Mesothelial cell of epicardium (in vitro differentiated cells): ENCODE measurements at places on chromosomes 11 and 22.

DNA sequence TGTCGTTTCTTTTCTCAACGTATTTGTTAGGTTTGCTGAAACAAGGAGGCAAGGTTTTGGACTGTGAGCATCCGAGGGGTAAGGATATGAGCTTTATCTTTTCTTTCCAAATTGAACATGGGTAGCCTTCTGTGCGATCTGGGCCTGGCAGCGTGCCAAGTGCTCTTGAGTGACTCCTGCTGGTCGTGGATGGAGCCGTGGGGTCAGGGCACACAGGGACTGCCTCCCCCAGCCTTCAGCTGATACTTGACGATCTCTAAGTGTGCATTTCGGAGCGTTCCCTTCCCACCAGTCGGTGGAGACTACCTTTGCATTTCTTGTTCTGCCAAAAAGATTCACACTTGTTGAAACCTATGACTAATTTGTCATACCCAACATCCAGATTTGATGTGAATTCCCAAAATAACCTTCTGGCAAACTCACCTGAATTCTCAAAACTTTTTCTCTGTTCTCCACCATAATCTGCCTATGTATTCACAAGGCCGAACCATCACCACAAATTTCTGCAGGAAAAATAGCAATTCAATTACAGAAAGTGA, 40.1 kb upstream of the CLMP start:
- no peak for DNase-seq

DNA sequence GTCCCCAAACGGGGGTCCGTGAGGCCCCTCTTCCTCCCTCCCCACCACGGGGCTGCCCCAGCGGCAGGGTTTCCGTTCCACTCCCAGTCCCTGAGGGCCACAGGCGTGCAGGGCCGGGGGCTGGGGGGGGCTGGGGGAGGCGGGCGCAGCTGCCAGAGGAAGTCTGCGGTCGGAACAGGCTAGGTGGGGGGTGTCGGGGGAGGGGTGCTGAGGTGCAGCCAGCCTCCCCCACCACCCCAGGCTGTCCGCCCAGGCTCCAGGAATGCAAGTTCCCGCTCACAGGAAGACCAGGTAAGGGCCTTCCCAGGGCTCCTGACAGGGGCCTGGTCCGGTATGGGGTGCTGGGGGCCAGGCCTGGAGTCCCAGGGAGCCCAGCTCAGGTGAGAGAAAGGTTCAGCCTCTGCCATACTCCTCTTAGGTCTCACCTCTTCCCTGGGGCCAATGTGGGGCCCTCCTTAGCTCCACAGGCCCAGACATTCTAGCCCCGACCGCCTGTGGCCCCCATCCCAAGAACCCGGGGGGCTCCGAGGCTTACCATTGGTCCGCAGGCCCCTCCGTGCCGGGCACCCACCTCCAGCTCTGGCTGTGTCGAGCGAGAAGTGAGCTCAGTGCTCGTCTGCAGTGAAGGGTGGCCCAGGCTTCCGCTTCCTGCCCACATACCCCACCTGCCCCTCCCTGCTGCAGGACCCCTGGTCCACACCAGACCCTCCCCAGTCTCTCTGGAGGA, at the start of gene PTPRCAP:
Gene PTPRCAP, minus strand, starts transcription at position 601 of the 727 bp plus-strand sequence. Its CDS starts 63 bp downstream, at position 538.
- DNase-seq, result no peak

GRCh38 chr11:92625894-92626293, 343.6 kb upstream of the MTNR1B start:
- DNase-seq, result no peak

GRCh38 chr11:134957540-134958335, 545.7 kb upstream of the B3GAT1 start:
- DNase-seq, result peak; percentile 14

DNA sequence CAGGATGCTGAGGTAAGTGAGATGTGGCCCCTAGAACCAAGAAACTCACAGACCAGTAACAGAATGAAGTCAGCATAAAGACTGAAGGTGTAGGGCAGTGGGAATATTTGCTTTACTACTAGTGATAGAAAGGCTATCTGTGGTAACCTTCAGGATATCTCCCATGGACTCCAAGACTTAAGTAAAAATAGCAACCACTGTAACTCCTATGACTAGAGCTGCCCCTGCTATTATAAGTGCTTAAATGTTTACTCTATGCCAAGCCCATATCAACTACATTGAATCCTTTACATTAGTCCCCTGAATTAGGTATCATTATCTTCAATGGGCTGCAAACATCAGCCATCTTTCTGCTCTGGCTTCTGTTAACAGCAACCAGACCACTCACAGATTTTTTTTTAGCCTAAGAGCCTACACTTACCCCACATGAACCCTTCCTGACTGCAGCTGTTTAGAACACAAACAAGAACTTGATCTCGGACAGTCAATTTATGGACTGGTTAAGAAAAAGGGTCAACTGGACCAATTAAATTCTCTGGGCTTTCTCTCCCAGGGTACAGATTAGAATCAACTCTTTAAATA, 335.1 kb upstream of the API5 start:
- DNase-seq, result no peak

GRCh38 chr11:69055598-69056516, 7.1 kb downstream of the TPCN2 start:
- DNase-seq, result no peak

DNA sequence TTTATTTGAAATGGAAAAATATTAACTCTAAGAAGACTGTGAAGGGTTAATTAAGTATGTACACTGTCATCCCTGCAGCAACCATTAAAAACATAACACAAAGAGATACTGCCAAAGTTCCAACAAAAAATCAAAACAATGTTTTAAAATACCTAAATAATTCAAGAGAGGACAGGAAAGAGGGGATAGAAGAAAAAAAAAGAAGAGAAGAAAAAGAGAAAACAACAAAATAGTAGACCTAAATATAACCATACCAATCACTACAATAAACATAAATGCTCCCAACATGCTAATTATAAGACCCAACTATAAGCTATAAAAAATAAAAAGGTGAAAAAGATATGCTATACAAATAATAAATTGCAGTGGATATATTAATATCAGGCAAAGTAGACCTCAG, 20.1 kb downstream of the GNB1L start:
- no peak for DNase-seq

DNA sequence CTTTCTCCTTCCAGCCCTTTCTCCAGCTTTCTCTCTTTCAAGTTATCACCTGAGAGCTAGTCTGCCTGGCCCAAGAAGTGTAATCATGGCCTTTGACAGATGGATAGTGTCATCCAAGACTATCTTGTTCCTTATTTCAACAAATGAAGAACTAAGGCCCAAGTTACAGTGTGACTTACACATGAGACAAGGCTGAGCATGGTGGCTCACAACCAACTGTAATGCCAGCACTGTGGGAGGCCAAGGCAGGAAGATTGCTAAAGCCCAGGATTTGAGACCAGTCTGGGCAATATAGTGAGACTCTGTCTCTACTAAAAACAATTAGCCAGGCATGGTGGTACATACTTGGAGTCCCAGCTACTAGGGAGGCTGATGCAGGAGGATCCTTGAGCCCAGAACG, 3.7 kb upstream of the RANGAP1 start:
- no peak for DNase-seq

DNA sequence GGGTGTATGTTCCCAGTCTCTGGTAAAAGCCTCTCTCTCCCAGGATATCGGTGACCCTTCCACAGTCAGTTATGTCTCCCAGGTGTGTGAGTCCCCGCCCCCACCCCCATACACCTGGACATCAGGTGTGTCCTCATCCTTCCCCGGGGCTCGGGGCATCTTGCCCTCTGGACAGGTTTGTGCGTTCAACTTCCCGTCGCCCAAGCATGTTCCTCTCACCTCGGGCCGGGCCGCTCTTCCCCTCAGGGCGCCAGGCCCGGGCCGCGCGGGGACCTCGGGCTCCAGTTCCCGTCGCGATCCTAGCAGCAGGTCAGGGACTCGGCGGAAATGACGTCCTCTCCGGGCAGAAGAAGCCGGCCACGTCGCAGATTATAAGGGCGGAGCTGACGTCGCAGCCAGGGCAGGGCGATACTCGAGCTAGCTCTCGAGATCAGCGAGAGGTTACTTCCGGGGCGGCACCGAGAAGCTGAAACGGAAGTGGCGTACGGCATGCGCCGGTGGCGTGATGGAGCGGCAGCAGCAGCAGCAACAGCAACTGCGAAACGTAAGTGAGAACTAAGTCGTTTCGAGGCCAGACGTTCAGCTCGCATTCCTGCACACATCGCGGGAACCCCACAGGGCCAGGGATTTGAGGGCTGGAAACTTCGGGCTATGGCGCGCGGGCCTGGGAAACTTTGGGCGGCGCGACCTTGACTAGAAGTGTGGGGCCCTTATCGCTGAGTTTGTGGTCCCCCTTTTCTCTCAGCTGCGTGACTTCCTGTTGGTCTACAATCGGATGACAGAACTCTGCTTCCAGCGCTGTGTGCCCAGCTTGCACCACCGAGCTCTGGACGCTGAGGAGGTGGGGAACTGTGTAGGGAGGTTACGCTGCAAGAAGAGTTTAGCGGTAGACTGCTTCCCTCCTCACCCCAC, at the start of the genes ARFIP2 and TIMM10B:
Gene ARFIP2, minus strand, starts transcription at position 320 of the 912 bp plus-strand sequence. CDS start 910 bp downstream, outside the sequence.
Gene TIMM10B, plus strand, starts transcription at position 490 of the 912 bp plus-strand sequence. Its CDS starts 16 bp downstream, at position 506.
- peak; percentile 95 for DNase-seq

DNA sequence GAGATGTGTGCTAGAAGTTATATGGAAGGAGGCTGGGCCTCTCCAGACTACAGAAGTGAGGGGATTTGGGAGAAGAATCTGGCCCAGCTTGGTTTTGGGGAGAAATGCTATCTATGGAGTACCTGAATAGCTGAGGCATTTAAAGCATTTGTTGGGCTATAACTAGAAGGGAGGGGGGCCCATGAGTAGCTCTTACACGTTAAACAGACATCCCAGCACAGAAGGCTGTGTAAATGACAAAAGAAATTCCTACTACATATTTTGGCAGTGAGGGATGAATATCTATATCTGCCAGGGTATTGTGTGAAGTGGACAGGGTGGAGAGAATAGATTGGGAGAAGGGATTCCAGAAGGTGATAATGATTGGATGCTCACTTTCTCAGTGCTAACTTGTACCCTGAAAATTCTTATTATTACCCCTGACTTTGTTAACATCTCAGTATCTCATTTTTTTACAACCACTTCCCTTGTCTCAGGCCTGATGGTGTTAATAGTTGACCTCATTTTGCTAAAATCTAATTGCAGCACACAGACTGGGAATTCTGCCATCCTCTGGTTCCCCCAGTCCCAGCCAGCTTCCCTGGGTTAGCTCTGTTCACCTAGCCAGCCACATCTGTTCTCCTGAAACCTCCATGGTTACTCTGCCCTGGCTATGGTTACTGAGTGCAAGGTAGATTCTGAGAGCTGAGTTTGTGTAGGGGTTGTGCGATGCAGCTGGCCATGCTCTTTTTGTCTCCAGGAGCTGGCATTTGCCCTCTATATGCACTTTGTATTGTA, 28.8 kb upstream of the RRM1 start:
- DNase-seq, result no peak

DNA sequence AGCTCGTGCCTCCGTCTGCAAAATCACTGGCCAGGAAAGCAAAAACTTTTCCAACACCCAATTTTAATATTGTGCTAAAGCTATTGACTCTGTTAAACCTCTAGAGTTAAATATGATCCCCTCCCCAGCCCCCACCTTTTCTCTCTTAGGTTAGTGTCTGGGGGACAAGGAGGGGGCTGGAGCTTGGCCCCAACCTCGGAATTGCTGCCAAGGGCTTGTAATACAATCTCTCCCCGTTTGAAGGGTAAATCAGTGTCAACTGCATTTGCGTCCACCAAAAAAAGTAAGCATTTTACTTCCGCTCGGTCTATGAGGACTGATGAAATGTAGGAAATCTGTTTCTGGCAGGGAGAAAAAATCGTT, at the start of gene GAS2:
Gene GAS2, plus strand, starts transcription at position 287 of the 363 bp plus-strand sequence. CDS start 8,259 bp downstream, outside the sequence.
- DNase-seq, result no peak

GRCh38 chr22:23300476-23300875, 120.2 kb downstream of the BCR start:
- DNase-seq, result no peak

DNA sequence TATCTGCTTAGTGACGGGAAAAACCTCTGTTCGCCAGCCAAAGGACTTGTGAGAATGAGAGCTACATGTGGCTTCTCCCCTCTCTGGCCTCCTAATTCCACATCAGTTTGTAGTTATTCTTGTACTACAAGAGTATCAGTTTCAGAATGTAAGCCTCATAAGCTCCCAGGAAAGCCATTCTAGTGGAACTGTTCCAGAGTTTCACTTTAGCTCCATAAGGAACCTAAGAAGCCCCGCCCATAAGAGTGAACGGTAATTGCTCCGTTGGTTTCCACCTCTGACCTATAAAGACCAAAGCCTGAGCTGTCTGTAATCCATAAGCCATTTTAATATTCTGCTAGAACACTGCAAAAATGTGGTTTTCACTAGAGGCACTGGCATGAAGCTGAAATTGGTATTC, 53.0 kb downstream of the SIK3 start:
- no peak for DNase-seq

DNA sequence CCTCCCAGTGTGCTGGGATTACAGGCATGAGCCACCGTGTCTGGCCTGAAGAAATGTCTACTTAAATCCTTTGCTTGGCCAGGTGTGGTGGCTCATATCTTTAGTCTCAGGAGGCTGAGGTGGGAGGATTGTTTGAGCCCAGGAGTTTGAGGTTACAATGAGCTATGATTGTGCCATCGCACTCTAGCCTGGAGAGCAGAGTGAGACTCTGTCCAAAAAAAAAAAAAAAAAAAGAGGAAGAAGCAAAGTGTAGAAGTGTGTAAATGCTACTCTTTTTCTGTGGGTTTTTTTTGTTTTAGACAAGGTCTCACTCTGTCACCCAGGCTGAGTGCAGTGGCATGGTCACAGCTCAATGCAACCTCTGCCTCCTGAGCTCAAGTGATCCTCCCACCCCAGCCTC, 6.4 kb upstream of the ATG16L2 start:
- DNase-seq, result no peak

- DNase-seq, result peak; percentile 73
Observed at GRCh38 chr11:74311352-74311926, at the start of gene P4HA3. P4HA3 (minus strand) TSS chr11:74311640; CDS start chr11:74311611, 29 bp downstream.

DNA sequence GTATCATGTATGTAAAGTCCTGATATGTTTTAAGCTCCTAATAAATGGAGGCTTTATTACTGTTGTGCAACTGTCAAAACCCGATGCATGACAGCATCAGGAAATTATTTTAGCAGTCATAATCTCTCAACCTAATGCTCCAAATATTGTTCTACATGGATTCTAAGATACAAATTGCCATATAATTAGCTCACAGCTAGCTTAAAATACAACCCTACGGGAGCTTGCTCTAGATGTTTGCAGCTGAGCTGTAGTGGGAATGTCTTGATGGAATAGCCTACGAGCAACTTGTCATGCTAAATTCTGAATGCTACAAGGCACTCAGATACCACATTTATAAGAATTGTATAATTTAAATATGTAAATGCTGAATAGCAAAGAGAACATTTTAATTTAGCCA, 109.8 kb downstream of the STK33 start:
- DNase-seq, result no peak
